ENCODE measurements at places on chromosomes 12 and 14.

GRCh38 chr14:50312734-50313054 lies 570 bp downstream of the DMAC2L start:
- no peak for DNase-seq

DNA sequence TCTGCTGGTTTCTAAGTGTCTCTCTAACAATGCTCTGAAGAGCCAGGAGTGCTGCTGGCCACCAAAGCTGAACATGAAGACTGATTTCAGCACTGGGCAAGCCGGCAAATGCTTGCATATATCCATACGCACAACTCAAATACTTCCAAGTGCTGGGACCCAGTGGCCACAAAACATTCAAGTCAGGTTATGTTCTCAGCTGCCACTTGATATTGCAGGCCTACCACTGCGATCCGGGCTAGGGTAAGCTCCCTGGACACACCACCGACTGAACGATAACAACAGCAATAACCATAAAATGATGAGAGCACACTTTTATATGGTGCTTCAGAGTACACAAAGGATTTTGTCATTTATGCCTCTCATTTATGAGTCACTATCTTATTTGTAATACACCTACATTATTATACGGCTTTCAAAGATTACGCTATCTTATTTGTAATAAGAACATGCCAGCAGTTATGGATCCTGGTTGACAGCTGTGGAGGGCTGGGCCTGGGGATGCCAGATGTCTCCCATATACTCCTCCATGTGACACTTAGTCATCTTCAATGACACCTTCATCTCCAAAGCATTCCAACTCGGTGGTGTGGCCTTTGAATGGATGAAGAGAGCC lies 35.5 kb downstream of the CRACR2A start:
- DNase-seq: no peak

GRCh38 chr12:42733911-42734310 lies 144.4 kb upstream of the PRICKLE1 start:
- DNase-seq: no peak

- peak; percentile 74 for DNase-seq
Measured at GRCh38 chr12:93990832-93991803, 157.3 kb upstream of the PLXNC1 start.

DNA sequence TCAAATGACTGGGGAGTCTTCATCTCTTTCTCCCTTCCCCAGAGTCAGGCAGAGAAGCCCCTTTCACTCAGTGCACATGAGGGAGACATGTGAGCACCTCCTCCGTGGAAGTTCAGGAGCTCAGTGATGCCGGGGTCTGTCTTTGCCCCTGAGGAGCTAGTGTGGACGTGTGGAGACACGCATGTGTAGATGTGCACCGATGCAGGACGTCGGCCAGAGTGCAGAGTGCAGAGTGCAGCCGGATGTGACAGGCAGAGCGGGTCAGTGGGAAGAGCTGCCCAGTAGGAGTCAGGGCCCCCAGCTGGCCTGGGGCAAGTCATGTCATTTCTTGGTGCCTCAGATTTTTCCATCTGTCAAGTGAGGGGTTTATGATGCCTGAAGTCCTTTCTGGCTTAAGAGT lies 20.7 kb downstream of the TSPAN9 start:
- no peak for DNase-seq

DNA sequence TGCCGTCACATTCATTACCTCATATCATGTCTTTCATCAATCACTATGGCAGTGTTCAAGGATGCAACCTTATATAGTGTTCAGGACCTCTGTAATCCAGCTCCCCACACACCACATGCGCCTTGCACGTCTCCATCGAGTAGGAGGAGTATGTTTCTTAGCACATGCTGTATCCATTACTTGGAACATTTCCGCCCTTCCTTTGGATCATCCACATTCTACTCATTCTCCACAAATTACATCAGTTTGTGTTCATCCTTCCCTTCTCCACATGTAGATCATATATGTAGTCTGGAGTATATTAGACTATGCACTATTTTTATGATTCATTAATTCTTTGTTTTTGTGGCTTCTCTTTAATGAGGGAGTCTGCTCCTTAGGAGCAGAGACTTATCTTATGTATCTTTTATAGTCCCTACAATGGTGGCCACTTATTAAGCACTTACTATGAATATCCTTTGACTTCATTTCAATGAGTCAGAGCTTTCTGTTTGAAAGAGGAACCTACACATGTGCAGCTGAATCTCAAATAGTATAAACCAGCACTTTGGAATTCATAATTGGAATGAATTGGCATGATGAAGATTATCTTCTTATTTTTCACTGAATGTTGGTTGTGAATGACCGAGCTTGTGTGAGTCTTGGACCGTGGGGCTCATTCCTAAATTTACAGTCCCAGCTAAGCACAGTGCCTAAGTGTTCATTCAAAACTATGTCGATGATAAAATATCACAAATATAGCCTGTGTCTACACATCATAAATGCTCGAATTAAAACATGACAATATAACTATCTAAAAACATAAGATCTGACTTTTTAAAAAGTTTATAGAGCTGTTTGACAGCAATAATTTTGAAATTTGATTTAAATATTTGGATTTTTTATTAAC lies 30.2 kb upstream of the NPAS3 start:
- no peak for DNase-seq

DNA sequence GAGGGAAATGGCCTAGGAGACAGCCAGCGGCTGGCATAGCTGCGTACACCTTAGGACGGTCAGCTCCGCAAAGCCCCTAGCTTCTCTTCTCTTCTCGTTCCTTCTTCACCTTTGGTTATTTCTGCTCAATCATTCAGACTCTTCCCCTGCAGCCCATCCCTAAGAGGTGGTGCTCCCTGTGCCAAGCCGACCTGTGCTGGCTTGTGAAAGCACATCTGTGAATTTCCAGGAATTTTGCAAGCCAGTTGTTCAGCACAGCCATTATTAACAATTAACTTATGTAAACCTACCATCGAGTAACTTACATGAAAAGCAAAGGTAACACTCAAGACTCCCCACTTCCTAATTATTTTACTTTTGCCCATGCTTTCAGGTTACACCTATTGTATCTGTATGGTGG lies 20.9 kb upstream of the GPR68 start:
- DNase-seq: no peak

- no peak for DNase-seq
Measured at GRCh38 chr14:104228221-104228620, 89.8 kb downstream of the KIF26A start.

DNA sequence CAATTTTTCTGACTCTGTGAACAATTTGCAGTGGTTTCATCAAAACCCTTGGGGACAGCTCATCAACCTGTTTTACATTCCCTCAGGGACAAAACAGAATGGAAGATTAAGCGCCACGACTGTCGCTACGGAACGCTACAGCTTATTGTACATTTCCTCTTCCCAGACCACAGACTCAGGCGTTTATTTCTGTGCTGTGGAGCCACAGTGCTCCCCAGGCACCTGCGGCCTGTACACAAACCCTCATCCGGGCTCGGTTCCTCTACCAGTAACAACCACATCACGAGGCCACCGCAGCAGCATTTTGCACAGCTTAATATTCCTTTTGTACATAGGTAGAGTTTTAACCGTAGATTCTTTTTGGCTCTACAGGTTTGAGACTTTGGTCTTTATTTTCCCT lies 397.4 kb upstream of the OR4E1 start:
- no peak for DNase-seq

DNA sequence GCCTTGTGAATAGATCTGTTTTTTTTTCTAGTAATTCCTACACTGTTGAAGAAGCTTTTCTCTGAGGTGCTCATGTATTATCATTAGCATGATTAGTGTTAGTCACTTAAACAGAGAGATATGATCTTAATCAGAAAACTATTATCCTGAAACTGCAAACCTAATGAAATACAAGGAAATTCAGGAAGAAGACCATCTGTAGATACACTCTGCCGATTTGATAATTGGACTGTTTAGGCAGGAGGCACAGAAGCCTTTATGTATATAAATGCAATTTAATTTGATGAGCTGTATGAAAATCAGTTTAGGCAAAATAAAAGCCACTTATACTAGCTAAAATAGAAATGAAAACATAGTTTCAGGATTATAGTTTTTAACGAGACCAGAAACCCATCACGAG lies 23.3 kb downstream of the PDZRN4 start:
- DNase-seq: no peak

GRCh38 chr12:68370006-68370590 lies 37.9 kb upstream of the MDM1 start:
- no peak for DNase-seq

- no peak for DNase-seq
Measured at GRCh38 chr14:64225151-64225757, 68.9 kb downstream of the ESR2 start.

GRCh38 chr12:96219700-96220206 lies 25.6 kb downstream of the ELK3 start:
- peak; percentile 90 for DNase-seq

DNA sequence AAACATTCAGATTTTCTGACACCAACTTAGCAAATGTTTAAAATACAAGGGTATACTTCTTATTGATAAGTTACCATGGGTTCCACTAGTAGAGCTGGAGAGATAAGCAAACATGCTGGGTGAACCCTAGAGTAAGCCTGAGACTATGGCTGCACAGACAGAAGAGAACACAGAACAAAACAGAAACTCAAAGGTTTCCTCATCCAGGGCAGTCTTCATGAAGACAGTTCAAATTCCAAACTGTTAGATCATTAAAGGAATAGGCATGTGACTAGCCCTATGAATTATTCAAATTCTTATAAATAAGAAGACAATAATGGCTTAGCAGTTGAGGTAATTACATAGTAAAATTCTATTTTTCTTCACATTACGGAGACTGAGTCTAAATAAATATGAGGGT lies 28.1 kb downstream of the BTBD7 start:
- DNase-seq: peak; percentile 51

- DNase-seq: no peak
Measured at GRCh38 chr12:75842090-75842489, 189.5 kb downstream of the PHLDA1 start.

GRCh38 chr12:61188801-61189595 lies 1071.2 kb upstream of the USP15 start:
- no peak for DNase-seq

GRCh38 chr12:54201001-54201794 lies 12.4 kb upstream of the SMUG1 start:
- DNase-seq: peak; percentile 78

DNA sequence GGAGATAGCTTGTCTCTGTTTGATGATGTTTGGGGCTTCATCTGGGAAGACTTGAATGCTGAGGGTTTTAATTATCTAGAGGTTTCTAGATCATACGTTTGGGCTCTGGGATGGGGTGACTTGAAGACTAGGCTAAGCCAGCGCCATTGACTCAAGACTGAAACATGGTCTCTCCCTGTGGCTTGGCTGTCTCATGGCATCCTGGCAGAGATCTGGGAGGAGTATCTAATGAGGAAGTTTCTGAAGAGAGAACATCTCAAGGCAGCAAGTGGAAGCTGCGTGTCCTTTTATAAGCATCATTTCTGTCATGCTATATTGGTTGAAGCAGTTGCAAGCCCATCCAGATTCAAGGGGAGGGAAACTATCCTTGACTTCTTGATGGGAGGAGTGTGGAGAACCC lies 104.8 kb downstream of the UNC79 start:
- DNase-seq: no peak

DNA sequence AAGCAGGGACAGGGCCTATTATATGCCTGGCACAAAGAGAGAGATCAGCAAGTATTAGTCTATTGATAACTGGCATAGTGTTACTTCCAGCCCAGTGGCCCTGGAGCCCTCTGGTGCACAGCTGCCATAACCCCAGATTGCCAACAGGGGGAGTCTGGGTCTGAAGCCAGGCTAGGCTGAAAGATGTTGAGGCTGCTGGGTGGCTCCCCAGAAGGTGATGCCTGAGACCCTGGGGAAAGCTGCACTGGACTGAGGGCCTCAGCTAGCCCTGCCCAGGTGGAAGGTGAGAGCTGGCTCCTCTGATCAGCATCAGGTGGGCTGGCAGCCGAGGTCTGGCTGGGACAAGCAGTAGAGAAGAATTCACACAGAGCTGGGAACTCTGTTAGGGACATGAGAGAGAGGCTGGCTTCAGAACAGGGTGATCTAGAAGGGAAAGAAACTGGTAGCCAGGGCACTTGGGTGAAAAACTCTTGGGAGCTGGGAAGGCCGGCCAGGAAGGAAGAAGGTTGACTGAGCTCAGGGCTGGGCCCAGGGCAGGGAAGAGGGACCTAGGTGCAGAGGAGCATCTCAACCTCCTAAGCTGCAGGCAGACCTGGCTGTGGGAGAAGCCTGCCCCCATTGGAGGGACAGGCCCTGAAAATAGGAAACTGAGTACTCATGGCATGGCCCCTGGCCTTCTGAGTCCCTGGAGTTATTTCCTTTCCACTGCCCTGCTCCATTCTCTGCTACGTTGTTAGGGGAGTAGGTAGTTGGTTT lies 3.9 kb downstream of the GZMH start:
- DNase-seq: peak; percentile 1

DNA sequence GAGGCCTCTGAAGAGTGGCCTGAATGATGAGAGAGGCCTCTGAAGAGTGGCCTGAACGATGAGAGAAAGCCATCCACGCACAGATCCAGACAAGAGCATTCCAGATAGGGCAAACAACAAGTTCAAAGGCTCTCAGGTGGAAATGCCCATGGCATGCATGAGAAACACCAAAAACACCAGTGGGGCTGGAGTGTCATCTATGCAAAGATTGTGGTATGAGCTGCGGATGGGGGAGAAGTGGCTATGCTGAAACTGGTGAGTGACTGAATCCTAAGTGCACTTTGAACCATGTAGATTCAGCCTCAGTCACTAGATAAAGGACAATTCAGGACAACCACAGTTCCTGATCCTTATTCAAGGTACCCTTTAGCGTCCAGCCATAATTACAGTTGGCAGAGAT lies 79.4 kb upstream of the GZMB start:
- no peak for DNase-seq

- peak; percentile 64 for DNase-seq
Measured at GRCh38 chr12:89783359-89784060, 74.9 kb upstream of the ATP2B1 start.

DNA sequence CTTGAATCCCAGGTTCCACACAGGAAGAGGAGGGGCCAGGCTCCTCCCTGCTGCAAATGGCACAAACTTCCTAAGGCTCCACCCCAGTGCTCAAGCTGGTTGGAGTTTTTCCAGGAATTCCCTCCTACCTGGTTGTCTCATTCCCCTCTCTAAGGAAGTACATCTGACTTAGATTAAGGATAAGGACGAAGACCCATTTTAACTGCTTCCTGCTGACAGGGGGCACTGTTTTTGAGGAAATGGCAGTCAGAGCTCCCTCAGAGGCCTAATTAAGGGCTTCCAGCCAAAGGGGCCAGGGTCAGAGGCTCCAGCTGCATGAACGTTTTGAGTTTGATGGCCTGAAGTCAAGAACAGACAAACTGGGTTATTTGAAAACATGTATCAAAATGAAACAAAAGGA lies 1084.7 kb downstream of the SLC6A15 start:
- DNase-seq: no peak
